NCI-H1092 (cell line): ENCODE measurements at places on chromosomes 5 and 9.

DNA sequence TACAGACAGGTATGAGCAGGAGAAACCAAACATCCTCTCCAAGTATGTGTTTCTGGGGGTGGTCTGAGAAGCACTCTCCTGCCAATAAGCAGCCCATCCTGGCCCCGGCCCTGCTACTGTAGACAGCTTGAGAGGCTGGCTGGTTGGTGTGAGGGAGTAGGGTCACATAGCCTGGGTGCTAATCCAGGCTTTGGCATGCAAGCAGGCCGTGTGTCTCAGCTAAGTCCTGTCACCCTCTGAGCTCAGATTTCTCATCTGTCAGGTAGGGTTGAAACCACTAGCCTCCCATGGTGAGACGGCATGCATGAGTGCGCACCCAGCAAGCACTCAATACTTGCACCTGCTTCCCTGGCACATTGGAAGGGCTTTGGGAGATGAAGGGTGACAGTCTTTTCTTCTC, 49.8 kb upstream of the PHYKPL start:
- DNase-seq, result no peak

- no peak for DNase-seq
These were observed 15.0 kb upstream of the DAB2IP start for GRCh38 chr9:121636341-121636865.

DNA sequence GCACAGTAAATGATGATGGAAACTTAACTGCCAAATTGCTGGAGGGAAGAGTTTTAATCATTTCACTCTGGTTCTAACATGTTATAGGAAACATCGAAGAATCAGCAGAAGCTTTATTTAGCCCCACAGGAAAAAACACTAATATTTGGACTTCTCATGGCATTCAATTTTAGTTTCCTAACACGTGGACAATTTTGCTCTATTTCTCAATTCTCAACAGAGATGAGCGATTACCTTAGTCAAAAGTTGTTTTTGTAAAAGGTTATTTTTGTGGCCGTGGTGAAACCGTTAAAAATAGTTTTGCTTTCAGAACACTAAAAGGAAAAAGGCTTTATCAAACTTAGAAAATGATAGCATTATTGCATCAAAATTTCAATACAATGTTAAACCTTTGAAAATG, 235.2 kb downstream of the PLK2 start:
- DNase-seq, result no peak

DNA sequence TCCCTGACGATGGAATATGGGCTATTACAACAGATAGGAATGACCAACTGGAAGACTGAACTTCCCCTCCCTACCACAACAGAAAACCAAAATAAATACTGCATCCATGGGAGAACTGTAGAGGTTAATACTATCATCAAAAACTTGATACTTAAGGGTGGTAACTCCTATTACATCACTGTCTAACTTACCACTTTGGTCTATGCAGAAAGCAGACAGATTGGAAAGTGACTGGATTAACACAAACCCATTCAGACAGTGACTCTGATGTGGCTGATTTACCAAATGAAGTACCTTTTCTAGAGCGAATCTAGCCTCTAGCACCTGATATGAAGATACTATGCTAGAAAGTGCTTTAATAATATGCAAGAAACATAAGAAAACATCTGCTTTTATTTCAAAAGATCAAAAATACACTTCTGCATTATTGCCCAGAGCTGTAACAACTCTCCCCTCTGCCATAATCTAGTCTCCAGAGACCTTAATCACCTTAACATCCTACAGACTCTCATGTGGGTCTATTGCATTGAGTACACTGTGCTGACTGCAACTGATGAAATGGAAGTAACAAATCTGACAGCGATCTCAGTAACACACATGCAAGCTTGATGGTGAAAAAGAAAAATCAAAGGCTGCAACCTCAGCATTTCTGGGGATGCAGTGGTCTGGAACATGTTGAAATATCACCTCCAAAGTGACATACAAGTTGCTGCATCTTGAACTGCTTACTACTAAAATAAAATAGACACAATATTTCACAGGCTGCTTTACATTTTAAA, 62.7 kb downstream of the EPB41L4A start:
- no peak for DNase-seq

- no peak for DNase-seq
These were observed 9.4 kb upstream of the TENT4A start for GRCh38 chr5:6703806-6704205.

- no peak for DNase-seq
These were observed 31.6 kb downstream of the DAB2IP start for GRCh38 chr9:121682926-121683515.

DNA sequence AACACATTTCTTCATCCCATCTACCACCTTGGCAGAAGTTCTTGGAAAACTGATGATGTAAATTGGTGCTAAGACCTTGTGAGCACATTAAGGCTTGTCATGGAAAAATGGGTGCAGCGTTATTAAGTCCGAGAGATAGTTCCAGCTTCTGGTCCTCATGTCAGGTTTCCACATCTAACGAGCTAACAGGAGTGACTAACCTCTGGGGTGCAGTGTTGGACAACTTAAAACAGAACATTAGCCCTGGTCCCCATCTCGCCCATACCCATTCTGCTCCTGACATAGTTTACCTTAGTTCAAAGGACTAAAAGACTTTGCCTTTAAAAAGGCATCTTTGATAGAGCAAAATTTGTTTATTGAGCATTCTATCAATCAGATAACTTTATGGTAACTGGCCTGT, 128.0 kb downstream of the SLC1A3 start:
- DNase-seq, result no peak

GRCh38 chr9:77402286-77402685, 225.0 kb downstream of the VPS13A start:
- DNase-seq, result no peak

DNA sequence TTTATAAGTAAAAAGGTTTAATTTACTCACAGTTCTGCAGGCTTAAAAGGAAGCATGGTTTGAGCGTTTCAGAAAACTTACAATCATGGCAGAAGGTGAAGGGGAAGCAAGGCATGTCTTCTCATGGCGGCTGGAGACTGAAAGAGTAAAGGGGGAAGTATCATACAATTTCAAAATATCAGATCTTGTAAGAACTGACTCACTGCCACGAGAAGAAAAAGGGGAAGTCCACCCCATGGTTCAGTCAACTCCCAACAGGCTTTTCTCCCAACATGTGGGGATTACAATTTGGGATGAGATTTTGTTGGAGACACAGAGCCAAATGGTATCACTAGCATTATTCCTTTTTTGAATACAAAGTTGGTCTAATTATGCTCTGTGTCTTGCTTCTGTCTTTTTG, 627.9 kb upstream of the ST8SIA4 start:
- DNase-seq, result no peak

DNA sequence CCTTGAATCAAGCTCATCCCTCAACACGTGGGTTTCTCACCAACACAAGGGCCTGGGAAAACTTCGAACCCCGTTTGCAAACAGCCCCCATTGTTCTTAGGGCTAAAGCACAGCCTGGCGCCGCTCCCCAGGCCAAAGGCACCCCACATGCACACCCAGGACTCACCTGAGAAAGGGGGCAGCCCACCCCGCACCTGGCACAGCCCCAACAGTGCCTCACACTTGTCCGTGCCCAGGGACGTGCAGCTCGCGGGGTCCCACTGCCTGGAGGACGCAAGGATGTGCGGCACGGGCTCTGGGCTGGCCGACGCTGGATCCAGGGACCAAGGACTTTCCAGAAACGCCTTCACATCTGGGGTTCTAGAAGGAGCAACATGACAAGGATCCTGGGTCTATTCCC, 2.8 kb downstream of the SOHLH1 start:
- DNase-seq, result no peak

GRCh38 chr9:130118841-130119518, 53.2 kb upstream of the NCS1 start:
- peak; percentile 95 for DNase-seq

DNA sequence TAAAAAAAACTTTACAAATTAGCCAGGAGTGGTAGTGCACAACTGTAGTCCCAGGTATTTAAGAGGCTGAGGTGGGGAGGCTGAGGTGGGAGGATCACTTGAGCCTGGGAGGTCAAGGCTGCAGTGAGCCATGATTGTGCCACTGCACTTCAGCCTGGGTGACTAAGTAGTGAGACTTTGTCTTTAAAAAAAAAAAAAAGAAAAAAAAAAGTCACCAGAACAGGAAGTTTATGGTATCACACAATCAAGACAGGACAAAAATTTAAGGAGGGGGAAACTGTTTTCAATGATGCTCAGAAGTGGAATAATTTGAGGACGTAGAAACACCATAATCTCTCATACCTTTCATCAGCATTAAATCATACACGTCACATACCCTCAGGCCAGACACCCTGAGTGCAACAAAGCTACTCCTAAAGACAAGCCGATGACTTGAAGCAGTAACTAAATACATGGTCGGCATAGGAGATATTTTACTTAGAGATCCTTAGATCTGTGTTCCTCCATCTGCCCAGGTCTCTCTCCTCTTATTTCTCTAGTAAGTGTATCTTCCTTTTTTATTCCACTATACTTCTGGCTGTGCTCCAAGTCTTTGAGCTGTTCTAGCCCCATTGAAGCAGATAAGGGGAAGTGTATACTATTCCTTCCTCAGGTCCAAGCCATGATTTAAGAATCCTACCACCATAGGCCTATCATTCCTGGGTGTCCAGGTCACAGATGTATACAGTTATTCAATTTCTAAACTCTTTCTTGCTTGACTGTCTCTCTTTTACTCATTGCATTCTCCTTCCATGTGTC, 91.3 kb upstream of the APC start:
- no peak for DNase-seq

DNA sequence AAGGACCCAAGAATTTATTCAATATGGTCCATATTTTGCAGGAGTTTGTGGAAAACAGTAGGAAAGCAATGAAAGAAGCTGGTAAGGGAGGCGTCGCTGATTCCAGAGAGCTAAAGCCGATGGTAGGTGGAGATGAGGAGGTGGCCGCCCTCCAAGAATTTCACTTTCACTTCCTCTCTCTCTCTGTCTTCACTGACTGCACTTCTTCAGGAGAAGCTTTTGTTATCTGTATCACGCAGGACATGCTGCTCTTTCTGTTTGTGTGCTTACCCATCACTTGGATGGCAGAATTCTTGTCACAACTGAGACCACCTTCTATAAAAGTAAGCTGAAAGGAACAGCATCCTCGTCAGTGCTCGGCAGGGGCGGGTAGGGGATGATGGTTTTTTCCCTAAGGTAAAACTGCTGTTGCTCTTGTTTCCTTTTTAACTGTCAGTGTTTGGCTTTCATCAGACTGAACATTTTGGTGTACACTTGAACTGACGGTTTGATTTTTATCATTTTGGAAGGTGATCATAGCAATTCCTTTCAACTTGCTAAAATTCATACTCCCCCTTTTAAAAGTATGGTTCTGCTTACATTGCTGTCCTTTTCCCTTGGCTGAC, 62.4 kb upstream of the FSD1L start:
- no peak for DNase-seq

- no peak for DNase-seq
These were observed 5.5 kb downstream of the IL31RA start for GRCh38 chr5:55856516-55857246.

- no peak for DNase-seq
These were observed 270.5 kb upstream of the CD180 start for GRCh38 chr5:67467110-67467509.

- no peak for DNase-seq
These were observed 455.3 kb upstream of the PTGER4 start for GRCh38 chr5:40224421-40224820.

DNA sequence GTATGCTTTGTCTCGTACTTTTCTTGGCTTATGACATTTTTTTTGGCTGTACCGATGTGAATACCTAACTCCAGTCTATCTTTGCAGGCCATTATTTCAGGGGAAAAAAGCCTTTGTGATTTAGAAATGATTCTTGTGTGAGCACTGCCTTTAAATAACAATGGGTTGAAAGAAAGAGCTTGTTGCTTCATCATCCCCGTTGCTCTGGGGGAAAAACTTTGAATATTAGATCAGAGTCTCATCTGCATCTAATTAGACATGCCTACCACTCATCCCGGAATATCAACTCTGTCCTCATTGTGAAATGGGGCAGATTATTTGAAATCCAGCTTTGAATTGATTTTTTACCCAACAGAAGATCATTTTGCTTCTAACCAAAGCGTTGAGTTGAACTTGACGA, 13.5 kb downstream of the CXCL14 start:
- DNase-seq, result no peak

DNA sequence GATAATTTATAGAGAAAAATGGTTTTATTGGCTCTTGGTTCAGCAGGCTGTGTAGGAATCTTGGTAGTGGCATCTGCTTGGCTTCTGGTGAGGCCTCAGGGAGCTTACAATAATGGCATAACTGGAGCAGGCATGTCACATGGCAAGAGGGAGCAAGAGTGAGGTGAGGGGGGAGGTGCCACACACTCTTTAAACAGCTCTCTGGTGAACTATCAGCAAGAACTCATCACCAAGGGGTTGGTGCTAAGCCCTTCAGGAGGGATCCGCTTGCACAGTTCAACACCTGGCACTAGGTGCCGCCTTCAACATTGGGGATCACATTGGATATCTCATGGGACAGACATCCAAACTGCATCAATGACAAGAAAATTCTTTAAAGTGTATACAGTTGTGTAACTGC, 10.5 kb downstream of the GPBP1 start:
- DNase-seq, result no peak

- no peak for DNase-seq
These were observed 470.2 kb upstream of the CHD1 start for GRCh38 chr5:99398976-99399375.

GRCh38 chr5:58114324-58114723, 345.6 kb downstream of the PLK2 start:
- DNase-seq, result no peak

DNA sequence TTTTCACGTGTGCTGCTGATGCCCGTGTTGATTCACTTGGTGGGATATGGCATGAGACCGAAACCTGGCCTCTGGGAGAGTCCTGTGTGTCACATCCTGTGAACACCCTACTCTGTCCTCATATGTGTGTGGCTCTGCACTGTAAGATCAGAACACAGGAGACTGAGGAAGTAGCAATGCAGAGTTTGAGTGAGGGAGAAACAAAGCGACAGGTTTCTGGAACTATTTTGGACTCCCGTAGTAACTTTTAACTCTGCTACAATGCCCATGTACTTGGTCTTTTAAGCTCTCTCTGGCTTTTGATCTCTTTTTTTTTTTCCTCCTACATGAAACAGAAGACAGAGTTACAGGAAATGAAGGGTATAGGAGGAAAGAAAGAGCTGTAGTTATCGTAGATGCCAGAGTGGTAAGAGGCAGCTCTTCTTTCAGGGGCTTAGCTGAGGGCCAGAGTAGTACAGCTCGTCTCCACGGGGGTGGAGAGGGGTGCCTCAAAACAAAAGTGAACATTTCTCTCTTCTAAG, 26.6 kb downstream of the GRAMD2B start:
- DNase-seq, result no peak

DNA sequence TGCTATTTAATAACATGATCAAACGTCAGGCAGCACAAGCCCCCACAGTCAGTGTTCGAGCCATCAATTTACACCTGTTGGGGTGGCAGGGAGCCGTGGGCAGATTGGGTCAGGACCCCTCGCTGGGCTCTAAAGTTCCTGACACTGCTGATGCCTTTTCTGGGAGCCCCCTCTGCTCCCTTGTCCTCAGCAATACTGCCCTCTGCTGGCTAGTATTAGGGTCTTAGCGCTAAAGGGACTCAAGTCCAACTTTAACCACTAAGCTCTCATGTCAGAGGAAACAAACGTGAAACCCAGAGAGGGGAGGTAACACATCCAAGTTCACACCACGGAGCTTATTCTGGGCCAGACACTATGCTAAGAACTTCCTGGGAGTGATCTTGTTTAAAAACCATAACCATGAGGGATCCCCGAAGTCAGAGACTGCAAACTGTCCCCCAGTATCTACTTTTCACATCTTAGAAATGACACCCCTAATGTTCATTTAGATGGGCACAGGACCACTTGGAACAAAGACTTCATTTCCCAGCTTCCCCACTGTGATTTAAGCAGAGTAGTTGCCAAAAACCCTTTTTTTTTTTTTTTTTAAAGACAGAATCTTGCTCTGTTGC, 20.4 kb downstream of the ANKS6 start:
- peak; percentile 45 for DNase-seq
